ENCODE measurements at places on chromosomes 3 and 15.

GRCh38 chr3:150252462-150252861 lies 155.6 kb upstream of the TSC22D2 start:
- DNase-seq, result no peak

GRCh38 chr3:25897019-25897418 lies 107.1 kb downstream of the OXSM start:
- DNase-seq, result peak; percentile 12

DNA sequence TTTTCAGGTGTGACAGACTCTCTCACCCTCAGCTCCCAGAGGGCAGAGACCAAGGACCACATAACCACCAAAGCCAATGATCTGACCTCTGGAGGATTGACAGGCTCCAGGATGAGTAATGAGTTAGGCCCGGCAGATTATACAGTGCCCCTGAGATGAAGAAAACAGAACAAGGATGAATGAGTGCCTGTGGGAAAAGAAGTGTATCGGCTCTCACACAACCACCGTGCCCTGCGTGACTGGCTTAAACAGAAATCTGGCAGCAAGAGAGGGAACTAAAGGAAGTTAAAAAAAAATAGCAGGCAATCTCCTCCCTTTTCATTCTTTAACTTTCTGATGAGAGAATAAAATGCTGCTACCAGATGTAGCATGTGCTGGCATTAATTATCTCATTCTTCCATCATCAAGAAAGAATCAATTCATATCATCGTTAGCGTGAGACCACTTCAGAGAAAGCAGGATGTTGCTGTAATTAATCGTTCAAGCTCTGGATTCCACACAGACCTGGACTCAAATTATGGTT lies 227.5 kb upstream of the COL8A1 start:
- no peak for DNase-seq

DNA sequence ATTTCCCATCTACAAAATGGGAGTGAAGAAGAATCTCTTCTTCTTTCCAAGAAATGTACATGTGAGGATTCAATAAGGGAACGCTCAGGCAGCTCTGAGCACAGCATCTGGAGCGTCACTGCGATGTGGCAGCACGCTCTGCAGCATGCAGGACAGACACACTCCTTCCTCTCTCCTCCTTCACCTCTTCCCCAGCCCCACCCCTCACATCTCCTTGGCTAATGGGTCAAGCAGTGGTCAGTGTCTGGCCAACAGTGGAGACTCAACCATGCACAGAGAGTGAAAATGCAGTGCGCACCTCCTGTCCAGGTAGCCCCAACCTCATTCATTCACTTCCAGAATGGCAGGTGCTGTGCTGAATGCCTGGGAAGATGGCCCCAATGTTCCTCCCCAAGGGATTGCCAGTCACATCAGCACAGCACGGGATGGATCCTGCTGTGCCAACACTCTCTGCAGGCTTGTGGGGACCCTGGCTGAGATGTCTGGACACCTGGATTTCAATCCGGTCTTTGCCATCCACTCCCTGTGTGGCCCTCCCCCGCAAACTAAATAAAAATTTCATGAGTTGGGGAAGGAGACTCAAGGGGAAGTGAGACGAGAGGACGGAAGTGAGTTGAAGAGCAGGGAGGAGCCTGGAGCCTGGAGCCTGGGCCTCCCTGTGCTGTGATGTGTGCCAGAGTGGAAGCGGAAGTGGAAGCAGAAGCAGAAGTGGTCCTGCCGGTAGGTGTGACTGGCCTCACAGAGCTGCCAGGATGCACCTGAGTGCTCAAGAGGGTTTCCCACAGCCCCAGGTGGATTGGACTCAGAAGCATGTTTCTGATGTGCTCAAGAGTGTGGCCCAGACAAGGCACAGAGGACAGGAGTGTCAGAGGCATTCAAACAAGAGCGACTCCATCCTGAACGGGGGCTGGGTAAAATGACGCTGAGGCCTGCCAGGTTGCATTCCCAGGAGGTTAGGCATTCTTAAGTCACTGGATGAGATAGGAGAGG lies 163.9 kb downstream of the SMAD6 start:
- DNase-seq, result no peak

DNA sequence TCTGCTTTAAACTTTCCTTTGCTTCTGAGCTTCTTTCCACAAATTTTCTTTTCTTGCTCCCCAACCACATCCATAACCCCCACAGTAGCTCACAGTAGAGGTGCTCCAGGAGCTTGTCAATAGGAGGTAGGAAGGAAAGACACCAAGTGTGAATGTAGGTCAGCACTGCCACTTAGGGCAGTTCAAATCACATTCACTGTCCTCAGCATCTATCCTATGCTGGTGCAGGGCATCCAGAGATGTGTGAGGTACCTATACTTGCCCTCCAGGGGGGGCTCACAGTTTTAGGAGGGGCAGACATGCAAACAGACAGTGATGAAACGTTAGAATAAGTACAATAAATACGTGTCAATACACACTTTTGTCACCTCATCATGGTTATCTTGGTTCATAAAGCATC lies 1.5 kb upstream of the SPSB4 start:
- no peak for DNase-seq

DNA sequence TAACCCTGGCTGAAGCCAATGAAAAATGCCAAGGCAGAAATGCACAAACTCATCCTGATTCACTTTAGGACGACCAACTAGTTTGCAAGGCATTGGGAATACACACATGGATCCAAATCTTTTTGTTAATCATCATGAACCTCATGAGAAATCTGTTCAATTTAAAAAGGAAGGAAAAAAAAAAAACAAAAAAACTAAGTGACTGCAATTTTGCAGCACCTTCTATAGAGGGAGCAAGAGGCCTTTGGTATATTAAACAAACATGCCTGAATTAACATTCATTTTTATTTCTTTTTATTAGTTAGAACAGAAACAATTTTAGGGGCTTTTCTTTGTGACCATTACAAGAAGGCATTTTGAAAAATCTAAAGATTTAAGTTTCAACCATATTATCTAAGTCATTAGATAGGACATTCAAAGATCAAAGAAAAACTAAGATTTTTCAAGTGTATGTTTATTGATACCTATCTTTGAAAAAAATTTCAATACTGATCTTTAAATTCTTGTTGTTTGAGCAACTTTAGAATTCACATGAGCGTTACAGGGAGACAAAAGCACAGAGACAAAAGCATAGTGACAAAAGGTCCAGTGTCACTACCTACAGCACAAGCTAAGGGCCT lies 182.4 kb downstream of the CBLB start:
- DNase-seq, result no peak

GRCh38 chr15:73716417-73716816 lies 32.2 kb downstream of the CD276 start:
- no peak for DNase-seq

GRCh38 chr15:77097248-77097721 lies 26.4 kb upstream of the TSPAN3 start:
- no peak for DNase-seq

DNA sequence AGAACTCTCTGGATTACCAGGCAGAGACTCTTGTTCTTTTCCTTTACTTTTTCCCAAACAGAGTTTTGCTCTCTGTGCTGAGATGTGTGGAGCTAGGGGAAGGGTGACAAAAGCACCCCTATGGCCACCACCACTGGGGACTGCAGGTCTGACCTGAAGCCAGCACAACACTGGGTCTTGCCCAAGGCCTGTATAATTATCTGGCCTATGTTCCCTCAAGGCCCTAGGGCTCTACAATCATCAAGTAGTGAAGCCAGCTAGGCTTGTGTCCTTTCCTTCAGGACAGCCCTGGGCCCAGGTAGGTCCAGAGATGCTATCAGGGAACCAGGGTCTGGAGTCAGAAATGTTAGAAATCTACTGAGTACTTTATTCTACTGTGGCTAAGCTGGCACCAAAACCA lies 28.4 kb downstream of the MYO1E start:
- DNase-seq, result no peak

Measured in NCI-H460 (cell line).